ENCODE measurements at places on chromosomes 3 and 15.

- no peak for DNase-seq
These were observed 117.7 kb downstream of the IMPG2 start for GRCh38 chr3:101202640-101203039.

- peak; percentile 13 for DNase-seq
These were observed 63.6 kb downstream of the LINGO1 start for GRCh38 chr15:77568973-77569728.

DNA sequence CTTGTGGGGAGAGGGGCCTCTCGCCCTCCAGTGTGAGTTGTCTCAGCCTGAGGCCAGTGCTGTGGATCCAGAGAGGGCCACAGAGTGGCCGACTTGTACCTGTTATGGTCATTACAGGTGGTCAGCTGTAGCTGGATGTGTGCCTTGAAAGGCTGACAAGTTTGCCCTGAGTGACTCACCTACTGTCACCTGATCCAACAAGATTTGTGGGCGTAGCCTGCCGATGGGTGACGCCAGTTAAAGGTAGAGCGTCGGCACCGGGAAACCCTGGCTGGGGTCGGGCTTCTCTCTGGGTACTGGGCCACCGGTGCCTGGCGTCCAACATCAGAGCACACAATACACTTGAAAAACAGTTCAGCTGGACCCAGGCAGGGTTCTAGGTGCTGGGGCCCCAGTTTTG lies 2.8 kb upstream of the ISG20 start:
- no peak for DNase-seq

DNA sequence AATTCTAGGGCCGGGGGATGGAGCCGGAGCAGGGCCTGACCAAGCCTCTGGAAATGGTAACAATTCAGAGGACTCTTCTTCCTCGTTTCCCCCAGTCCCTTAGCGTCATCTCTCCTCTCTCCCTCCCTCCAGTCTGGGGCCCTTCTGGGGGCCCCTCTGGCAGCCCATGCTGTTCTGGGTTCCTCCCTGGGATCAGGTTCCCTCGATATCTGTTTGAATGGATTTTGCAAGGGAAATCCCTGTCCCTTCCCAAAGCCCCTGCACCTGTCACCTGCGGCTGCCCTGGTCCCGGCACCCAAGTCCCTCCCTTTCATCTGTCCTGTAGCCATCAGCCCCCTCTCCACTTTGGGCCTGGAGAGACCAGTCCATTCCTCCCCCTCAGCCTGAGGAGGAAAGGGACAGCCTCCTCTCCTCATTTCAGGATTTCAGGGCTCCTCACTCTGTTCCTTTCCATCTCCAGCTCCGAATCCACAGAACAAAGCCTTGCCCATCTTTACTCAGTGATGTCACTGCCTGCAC lies 1.7 kb upstream of the PLCB2 start:
- no peak for DNase-seq

DNA sequence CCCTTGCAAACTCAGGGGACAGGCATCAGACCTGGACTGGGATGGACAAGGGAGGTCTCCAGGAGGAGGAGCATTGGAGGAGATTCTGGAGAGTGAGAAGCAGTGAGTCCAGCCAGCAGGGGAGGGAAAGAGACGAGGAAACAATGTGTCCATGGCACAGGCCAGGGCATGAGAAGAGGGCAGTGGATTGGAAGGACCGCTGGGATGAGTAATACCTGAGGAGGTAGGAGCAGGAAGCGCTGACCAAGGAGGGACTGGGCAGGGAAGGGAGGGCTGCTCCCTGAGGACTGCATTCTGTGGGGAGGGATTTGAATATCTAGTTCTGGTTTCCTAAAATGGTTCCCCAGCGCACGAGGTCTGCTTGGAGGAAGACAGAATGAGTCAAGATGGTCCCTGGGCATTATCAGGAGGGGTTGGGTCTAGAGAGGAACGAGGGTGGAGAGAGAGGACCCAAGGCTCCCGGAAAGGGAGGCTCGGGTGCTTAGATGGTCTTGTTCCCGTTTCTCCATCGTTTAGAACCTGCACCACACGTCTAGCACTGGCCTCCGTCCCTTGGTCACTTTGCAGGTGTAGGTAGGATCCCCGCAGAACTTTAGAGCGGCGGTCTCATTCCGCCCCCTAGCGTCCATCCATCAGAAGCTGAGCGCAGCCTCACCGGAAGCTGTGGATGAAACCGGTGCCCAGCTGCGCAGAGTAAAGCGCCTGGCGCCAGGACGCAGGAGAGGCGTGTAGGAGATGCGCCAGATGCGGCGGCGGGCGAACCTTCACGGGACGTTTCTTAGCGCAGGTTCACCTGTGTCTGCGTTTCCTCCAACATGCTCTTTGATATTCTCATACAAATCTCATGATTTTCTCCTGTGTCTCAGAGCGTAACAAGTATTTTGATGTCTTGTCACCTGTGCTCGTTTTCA lies 190.7 kb upstream of the NDN start:
- peak; percentile 7 for DNase-seq

DNA sequence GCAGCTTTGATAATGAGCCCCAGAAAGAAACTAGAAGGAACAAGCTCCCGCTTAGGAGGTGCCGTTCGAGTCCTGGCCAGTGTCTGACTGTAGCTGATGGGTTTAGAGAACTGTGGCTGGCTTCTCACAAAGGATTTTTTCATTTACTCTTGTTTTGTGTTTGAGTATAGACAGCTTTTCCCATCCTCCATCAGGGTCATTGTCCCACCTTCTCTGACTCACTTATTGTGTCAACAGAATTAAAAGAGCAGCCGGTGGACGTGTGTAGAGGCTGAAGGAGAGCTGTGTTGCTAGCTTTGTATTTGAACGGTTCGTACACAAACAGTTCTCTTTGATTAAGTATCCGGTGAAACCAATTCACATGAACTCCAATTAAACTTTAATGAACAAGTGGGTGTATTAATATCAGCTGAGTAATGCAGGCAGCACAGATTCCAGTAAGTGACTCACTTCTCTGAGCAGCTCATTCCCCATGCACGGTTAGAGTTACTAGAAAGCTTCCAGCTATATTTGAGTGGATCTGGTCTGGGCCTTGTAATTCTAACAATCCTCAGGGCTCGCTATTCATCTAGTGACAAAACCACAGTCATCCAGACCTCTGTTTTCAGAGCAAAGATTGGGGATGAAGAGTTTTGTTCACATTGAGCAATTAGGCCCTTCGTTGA lies 141.0 kb downstream of the LPP start:
- DNase-seq, result peak; percentile 48

- no peak for DNase-seq
These were observed 56.3 kb downstream of the TP63 start for GRCh38 chr3:189687475-189687874.

GRCh38 chr15:72249142-72249810 lies 18.3 kb upstream of the PKM start:
- DNase-seq, result peak; percentile 66

DNA sequence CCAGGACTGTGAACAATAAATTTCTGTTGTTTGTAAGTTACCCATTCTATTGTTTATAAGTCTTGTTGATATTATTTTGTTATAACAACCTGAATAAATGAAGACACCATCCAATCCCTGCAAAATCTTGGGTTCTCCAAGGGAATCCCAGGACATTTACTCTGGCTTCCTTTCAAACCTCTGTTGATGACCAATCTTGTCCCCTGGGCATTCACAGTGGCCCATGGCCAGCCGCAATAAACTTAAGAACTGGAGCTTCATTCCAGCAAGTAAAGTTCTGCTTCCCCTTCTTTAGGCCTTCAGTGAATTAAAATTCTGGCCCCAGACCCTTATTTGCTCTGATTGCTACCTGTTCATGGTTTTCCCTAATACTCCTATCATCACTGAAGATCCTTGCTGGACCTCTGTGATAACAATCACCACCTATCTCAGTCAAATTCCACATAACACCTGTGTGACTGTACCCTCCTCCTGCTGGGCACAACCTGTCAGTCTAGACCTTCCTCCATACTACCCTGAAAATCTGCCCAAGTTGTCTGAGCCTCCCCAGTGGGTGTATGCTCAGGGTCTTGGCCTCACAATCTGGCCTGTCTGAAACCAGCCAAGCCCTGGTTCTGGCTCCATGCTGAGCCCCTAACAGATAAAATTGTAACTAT lies 153.1 kb downstream of the SEMA6D start:
- no peak for DNase-seq

GRCh38 chr3:141011232-141011996 lies 39.7 kb upstream of the SPSB4 start:
- DNase-seq, result peak; percentile 84

- no peak for DNase-seq
These were observed 422.5 kb upstream of the SEMA6D start for GRCh38 chr15:47294765-47295259.

DNA sequence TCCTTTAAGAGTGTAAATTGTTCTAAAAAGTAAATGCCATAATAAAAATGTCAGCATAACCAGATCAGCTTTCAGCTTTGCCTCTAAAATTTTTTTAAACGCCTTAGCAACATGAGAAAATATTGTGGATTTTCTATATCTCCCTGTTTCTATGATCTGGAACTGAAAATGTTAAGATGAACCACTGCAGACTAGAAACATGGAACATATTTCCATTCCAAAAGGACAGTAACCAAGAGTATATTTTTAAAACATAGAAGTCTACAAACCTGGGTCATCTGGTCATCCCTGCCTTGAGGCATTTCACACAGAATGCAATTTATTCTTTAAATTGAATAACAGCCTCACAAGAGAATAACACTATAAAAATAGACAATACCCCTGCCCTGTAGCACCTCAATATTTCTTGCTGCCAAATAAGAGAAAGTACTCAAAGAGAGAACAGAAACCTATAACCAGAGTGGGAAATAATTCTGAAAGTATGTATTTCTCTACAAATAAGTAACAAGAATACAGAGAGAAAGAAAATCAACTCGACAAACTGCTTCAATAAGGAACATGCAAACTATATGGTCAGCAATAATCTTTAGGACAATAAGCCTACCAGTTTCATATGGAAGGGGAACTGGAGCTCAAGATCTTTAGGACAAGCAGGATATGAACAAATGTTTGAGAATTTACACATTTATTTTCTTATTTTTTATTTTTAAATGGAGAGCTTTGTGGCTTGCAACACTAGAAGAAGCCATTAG lies 949.0 kb downstream of the EPHA3 start:
- no peak for DNase-seq

- DNase-seq, result no peak
These were observed 32.6 kb downstream of the HACD2 start for GRCh38 chr3:123552095-123552714.

- DNase-seq, result no peak
These were observed 119.6 kb downstream of the MOBP start for GRCh38 chr3:39587113-39587512.

DNA sequence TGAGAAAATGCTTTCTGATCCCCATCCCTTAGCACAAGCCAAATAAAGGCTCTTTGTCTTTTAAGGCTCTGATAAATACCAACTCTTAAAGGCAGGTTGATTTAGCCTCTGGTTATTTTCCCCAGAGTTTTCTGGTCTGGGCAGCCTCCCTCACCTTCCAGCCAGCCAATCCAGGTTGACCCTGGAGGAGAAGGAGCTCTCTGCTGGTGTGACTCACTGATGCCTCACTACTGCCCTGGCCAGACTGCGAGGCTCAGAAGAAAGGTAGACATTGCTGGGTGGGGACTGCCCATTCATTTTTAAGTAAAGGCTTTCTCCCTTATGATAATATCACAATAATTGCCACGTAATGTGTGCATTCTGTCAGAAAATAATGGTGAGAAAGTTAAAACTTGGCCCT lies 37.1 kb downstream of the SLCO3A1 start:
- no peak for DNase-seq

- DNase-seq, result no peak
These were observed 170.0 kb downstream of the SEMA6D start for GRCh38 chr15:47887241-47887800.

- DNase-seq, result no peak
These were observed 450.2 kb upstream of the WNT5A start for GRCh38 chr3:55937301-55937700.

- no peak for DNase-seq
These were observed 214.8 kb upstream of the ST8SIA2 start for GRCh38 chr15:92178911-92179310.
